ENCODE measurements at places on chromosomes 7 and 10.

- no peak for DNase-seq
These were observed 726.9 kb downstream of the TNS3 start for GRCh38 chr7:46854958-46855473.

GRCh38 chr7:101120315-101120714 is 6.6 kb upstream of the SERPINE1 start:
- DNase-seq, result no peak

DNA sequence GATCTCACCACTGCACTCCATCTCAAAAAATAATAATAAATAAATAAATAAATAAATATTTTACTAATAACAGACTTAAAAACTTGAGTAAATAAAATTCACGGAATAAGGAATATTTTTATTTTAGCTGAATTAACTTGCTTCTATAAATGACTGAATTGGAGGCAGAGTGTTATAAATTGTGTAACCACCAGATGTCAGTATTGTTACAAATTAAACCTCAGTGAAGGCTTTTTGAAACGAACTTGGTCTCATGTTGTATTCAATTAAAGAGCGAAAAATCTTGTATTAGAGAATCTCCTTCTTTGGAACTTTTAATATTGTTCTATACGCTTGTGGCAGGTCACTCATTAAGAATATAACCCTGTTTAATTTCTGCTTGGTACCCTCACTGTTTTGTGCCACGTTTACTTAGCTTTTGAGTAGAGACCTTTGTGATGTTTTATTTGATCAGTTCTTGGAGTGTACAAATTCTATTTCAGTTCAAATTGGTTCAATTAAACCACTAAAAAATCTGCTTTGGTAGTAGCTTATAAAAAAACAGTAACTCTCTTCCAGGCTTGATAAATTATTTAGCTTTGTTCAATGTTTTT is 45.6 kb upstream of the SCIN start:
- peak; percentile 78 for DNase-seq

- DNase-seq, result no peak
These were observed 41.6 kb upstream of the MET start for GRCh38 chr7:116630357-116630756.

GRCh38 chr7:98984126-98984525 is 105.8 kb downstream of the TRRAP start:
- no peak for DNase-seq

DNA sequence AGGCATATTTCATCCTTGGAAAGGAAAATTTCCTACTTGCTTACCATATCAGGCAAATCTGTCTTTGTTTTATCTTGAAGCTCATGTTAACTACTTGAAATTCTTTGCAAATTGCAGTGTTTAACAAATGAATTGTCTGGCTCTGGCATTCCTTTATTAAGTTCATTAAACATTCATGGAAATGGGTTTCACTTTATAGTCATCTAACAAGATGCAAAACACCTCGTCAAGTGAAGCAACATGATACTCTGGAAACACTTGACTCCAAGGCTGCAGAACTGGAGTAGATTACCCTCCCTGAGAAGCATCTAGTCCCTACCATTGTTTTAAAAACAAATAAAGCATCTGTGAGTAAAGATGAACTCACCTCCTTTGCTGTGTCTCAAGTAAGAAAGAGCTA is 1086.9 kb downstream of the NRG3 start:
- no peak for DNase-seq

- no peak for DNase-seq
These were observed 139.8 kb upstream of the NAMPT start for GRCh38 chr7:106424476-106425016.

- DNase-seq, result no peak
These were observed 623.9 kb upstream of the FOXK1 start for GRCh38 chr7:4058158-4058557.

- DNase-seq, result peak; percentile 71
These were observed 11.0 kb upstream of the DNTT start for GRCh38 chr10:96292971-96293920.

GRCh38 chr10:5949009-5949759 is 28.2 kb downstream of the IL15RA start:
- peak; percentile 71 for DNase-seq

DNA sequence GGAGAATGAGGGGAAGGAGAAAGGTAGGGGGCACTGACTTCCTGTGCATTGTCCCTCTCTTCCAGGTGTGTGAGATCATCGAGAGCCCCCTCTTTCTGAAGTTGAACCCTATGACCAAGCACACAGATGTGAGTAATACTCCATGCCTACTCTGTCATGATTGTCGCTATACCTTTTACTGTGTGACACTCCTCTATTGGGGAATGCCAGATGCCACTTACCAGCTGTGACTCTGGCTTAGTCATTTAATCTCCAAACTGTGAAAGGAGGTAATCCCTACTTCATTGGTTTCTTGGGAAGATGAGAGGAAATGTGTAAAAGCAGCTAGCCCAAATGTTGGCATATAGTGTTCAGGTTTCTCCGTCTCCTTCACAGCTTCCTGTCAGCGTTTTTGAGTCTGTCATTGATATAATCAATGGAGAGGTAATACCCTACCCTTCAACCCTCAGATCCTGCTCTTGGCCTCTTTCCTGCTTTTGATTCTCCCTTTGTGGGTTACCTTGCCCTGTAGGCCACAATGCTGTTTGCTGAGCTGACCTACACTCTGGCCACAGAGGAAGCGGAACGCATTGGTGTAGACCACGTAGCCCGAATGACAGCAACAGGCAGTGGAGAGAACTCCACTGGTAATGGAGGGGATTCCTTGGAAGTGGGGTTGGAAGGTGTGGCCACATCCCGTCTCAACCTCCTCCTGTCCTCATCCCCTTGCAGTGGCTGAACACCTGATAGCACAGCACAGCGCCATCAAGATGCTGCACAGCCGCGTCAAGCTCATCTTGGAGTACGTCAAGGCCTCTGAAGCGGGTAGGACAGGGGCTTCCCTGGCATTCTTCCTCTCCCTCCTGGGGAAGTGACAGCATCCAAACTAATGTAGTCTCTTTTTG is 2.0 kb downstream of the COPS6 start:
- no peak for DNase-seq

GRCh38 chr7:44305564-44306507 is 19.6 kb downstream of the CAMK2B start:
- no peak for DNase-seq

- DNase-seq, result no peak
These were observed 448 bp upstream of the EVX1 start for GRCh38 chr7:27242154-27242553.

GRCh38 chr7:122847871-122848473 is 38.3 kb downstream of the CADPS2 start:
- no peak for DNase-seq

- no peak for DNase-seq
These were observed 143.9 kb downstream of the SH3PXD2A start for GRCh38 chr10:103711351-103711994.

GRCh38 chr10:7773845-7774801 is 13.7 kb downstream of the KIN start:
- no peak for DNase-seq

DNA sequence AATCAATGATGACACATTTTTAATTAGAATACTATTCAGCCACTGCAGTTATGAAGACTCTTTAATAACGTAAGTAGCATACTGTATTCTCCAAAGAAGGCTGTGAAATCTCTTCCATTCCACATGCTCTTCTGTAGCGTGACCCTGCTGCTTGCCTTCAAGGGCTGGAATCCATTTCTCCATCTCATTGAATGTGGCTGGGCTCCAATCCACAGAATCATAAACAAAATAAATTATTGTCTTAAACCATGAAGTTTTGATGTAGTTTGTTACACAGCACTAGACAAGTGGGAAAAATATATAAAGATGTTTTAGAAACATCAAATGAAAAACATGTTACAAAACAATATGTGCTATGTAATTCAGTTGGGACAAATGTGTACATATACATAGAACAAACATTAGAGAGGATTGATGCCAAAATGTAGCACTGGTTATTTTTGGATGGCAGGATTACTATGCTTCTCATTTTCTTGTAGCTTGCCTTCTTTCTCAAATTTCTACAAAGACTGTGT is 410.8 kb upstream of the PODXL start:
- DNase-seq, result no peak

- DNase-seq, result no peak
These were observed 1094.0 kb downstream of the KCNMA1 start for GRCh38 chr10:76543655-76544054.

DNA sequence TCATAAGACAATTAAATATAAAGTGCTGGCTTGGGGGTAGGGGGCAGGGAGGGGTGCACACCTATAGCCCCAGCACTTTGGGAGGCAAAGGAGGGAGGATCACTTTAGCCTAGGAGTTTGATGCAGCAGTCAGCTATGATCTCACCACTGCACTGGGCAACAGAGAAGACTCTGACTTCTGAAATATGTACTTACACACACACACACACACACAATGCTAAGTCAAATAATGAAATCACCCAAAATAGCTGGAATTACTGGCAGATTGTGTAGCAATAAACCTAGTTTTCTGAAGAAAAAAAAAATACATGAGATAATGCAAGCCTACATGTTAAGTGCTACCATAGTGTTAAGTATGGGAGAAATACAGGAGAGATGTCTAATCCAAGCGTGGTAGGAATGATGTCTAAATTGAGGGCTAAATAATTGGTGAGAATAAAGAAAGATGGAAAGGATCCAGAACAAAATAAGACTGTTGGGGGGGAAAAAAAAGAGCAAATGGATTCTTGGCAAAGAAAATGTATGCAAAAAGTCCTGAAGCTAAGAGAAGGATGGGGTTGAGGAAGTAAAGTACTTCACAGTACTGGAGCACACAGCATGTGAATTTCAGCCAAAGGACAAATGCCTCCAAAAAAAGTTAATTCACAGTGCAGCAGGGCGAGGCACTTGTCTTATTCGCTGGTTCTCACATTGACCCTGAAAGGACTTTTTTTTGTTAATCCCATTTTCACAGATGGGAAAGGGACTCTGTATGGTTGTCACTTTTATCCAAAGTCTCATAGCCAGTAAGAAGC is 73.9 kb downstream of the IGF2BP3 start:
- DNase-seq, result no peak

- peak; percentile 22 for DNase-seq
These were observed 804 bp downstream of the TMEM106B start for GRCh38 chr7:12211711-12212485.

DNA sequence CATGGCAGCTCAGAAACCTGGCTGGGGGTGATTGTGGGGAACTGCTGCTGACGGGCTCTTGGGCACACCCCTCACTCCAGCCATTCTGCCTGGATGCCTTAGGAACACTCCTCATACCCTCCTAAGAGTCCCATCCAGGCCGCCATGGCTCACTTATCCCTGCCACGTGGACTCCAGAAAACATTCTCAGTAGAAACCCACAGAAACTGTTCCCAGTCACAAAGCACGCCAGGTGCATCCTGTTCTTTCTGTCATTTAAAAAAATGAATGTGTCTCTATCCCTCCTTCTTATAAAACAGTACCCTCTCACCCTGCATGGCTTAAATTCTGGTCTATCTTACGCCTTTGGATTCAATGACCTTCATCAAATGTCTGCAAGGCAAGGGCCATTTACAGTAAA is 177.7 kb downstream of the CUX1 start:
- DNase-seq, result no peak

DNA sequence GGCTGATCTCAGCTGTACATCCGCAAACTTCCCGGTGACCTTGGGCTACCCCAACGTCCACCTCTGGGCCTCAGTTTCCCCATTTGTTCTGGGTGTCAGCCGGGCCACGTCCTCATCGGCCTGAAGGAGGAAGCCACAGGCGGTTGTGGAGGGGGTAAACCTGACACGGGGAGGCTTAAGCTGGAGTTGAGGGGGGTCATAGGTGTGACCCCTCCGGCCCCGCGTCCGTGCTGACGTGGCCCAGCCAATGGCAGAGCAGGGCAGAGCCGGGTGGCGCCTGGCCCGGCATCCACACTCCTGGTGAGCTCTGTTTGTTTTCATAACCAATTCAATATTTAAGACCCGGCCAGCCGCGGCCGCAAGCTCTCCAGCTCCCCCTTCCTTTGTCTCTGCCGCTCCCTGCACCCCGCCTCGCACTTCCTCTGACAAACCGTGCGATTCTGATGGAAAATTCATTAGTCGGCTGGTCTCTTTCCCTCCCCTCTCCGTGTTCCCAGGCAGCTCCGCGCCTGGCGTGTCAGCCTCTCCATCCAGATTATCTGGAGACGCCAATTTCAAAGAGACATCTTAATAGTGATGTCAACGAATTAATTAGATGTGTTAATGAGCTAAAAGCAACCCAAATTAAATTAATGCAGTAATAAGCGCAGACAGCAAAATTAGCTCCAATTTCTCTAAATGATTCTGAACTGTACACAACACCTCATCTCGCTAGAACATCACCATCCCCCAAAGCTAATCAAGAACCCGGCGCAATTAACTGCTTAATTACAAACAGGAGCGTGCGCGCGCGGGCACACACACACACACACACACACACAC is 55.4 kb downstream of the MICALL2 start:
- peak; percentile 22 for DNase-seq

GRCh38 chr10:116270771-116271592 is 2.0 kb downstream of the GFRA1 start:
- DNase-seq, result no peak

GRCh38 chr10:101226491-101227428 is 2.5 kb downstream of the LBX1 start:
- peak; percentile 35 for DNase-seq

DNA sequence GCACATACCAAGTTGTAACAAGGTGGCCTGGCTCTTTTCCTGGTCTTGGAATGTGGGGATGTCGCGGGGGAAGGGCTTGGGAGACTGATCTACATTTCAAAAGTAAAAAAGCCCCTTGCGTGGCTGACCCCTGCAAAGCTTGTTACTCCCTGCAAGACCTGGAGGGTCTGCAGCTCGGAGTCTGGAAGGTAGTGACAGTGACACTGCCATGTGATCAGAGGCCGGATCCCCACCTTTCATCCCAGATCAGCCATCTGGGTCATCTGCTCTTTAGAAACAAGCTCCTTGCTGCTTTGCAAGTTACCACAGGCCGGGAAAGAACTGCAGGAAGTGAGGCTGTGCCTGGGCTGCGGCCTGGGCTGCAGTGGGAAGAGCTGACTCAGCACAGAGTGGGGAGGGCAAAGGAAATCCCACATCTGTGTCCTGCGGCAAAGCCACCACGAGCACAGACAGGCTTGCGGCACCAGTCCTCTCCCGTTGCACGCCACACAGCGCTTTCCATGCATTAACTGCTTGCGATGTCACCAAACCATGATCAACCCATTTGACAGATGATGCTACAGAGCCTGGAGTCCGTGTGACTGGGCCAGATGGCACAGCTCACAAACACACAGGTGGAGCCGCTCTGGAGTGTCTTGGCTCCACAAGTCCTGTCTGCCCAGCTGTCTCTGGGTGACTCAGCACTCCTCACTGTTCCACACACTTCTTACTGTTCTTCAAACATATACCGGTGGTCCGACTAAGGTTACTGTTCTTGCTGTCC is 97.7 kb downstream of the SH3PXD2A start:
- DNase-seq, result peak; percentile 88
